ENCODE measurements at places on chromosomes 5 and 9.

GRCh38 chr5:74007193-74007592 lies 381.2 kb downstream of the ARHGEF28 start:
- no peak for DNase-seq

- DNase-seq = no peak
These were observed 1167.6 kb downstream of the CDH12 start for GRCh38 chr5:21685522-21685921.

- no peak for DNase-seq
These were observed 209.2 kb upstream of the IRX4 start for GRCh38 chr5:2091921-2092320.

DNA sequence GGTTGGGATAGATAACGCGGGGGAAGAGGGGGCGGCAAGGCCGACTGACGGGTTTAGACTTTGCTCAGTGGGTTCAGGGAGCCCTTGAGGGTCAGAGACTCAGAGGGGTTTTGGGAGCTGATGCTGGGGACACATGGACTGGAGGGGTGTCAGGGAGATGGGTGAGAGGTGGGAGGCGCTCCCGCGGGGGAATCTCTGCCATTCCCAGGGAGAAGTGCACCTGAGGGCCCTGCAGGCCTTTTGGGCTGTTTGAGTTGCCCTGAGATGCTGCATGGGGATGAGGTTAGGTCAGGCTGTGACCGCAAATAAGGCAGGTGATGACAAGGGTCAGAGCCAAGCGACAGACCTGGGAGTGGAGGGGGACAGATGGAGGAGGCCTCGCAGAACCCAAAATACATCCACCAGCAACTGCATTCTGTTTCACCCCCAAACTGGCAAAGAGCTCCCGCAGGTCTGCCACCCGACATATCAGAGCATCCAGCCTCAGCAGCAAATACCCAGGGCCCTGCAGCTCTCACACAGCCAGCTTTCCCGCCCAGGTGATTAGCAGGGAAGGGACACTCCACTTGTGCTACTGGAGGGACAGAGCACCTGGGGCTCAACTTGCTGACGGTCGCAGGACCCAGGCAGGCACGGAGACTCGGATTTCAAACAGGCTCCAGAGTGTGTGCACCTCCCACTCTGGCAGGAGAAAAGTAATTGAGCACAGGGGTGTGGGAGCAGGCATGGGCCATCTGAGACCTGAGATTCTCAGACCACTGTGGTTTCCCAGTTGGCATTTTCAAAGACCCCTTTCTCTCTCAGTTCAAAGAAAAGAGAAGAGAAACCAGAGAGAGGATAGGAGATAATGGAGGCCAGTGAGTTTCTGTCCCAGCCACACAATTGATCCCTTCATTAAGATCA lies 26.4 kb downstream of the TMOD1 start:
- DNase-seq = no peak

GRCh38 chr5:33167541-33167940 lies 273.2 kb upstream of the TARS1 start:
- no peak for DNase-seq

- DNase-seq = no peak
These were observed 3.1 kb upstream of the NDUFS4 start for GRCh38 chr5:53557386-53557785.

All from nucleus accumbens (tissue), 56 donors.